ENCODE measurements at places on chromosomes 11 and 22.

- no peak for DNase-seq
Measured at GRCh38 chr11:46160100-46160499, 38.8 kb upstream of the PHF21A start.

GRCh38 chr11:123407130-123407995, 22.7 kb upstream of the GRAMD1B start:
- DNase-seq = peak; percentile 70

- DNase-seq = no peak
Measured at GRCh38 chr11:133163463-133164419, 368.6 kb downstream of the OPCML start.

DNA sequence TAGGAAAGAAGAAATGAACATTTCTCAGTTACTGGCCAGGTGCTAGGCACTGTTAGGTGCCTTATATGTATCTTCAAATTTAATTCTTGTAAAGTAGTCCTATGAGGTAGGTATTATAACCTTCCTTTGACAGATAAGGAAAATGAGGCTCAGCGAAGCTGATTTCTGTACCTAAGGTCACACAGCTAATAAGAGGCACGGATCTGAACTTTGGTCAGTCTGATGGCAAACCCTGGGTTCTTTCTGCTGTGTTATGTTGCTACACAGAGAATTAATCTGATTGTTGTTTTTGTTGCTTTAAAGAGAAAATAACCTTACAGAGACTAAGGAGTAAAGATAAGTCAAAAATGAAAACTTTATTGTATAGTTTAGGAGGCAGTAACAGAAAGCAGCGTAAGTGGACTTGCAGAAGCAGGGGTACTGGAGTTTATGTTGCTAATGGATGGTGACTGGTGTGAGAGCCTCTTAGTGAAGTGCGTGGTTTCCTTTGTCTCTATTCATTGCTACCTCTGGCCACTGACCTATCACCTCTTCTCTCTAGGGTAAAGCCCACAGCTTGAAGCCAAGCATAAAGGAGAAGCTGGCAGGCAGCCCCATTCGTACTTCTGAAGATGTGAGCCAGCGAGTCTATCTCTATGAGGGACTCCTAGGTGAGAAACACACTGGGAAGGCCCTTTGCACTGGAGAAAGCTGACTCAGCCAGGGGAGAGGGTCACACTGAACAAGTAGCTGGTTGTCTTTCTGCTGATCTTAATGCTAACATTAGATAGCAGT, 38.3 kb downstream of the MADD start:
- no peak for DNase-seq

DNA sequence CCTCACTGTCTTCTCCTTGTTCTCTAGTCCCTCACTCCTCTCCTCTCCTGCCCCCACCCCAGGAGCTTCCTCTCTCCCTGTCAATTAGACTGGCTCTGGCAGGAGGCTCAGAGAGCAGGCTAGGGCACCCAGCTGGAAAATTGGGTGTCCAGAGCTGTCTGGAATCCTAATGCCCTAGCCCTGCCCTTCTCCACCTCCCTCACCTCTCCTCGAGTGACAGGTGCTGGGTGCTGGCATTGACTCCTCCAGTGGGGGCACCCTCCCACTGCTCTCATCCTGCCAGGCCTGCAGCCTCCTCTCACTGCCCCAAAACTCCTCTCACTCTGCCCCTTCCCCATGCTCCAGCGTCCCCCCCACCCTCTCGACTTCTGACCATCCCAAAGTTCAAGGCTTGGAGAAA, 68.9 kb downstream of the CYTH4 start:
- DNase-seq = no peak

DNA sequence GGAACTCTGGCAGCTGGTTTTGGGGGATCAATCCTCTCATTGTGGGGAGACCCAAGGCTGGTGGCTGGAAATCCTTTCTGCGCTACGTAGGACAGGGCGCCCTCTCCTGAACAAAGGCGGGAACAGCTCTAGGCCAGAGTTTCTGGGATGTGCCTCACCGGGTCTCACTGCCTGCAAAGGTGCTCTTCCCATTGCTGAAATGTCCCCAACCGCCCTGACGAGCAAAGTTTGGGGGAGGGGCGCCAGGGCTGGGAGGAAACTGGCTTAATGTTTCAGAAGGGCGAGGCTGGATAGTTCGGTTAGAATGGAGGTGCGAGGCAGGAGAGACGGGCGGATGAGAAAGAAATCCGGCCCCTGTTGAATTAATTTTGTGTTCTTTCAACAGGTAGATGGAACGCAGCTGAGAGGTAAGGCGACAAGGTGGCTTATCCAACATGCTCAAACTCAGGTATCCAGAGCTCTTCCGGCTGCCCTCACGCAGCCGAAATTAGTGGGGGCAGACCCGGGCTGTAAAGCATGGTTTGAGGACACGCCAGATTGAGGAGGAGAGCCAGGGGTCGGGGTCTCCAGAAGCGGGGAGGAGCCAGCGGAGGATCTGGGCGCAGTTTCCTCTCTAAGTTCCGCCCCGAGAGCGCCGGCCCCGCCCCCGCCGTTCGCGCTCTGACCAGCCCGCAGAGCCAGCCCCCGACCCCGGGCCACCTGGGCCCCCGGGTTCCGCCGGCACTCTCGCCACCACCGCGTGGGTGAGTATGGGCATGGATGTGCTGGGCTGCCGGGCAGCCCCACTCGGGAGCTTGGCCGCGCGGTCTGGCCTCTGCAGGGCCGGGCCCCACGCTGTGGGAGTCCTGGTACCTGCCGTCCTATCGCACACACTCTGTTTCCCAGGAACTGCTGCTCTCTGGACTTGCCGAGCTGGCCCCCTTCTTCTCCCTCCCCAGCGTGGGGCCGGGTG, at the start of gene PGAP2:
Gene PGAP2, plus strand, starts transcription at position 652 of the 952 bp plus-strand sequence. CDS start 2,700 bp downstream, outside the sequence.
- DNase-seq = peak; percentile 68

- DNase-seq = peak; percentile 84
Measured at GRCh38 chr11:118572061-118572980, at the start of gene ARCN1. Gene ARCN1, plus strand, starts transcription at chr11:118572409. Its CDS starts 139 bp downstream, at chr11:118572548.

DNA sequence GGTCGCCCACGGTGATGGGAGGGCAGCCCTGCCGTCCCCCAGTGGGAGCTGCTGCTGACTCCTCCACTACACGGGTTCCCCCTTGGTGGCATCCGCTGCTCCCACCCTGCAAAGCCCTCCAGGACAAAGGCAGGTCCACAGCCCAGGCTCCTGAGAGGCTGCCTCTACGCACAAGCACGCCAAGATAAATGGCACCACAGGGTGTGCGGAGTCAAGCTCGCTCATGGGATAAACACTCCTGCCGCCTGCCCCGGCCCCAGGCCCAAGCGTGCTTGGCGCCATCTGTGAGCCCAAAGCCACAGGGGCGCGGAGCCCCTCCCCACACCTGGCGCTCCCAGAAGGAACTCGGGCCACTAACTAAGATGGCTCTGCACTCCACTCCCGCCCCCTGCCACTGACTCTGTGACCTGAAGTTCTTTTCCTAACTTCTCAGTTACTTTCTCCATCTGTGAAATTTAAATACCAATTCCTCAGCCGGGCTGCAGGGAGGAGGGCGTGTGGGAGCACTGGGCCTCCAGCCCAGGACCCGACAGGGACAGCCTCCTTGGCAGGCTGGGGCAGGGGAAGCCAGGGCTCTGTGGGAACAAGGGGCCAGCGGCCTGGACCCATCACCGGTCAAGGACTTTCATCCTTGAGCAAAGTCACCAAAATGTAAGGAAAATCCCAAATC, 14.9 kb downstream of the EHD1 start:
- no peak for DNase-seq

DNA sequence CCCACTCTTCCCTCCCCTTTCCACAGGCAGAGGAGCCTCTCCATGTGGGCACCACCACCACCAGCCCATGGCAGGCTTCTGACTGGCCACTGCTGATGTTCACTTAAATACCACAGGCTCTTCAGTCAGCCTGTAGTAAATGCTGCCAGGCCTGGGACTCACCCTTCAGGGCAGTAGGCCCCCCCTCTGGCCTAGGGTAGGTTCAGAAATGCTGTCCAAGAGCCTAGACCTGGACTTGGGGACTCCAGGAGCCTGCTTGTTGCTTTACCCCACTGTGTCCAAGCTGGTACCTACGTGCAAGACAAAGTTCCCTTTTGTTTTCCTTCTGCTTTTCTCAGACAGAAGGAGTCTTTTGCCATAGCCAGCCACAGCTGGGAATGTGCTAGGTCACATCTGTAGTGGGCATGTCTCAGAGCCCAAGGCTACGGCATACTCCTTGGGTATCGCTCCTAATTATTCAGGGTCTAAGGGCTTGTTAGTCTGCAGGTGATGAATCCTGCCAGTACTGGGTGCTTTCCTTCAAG, 38.6 kb downstream of the TMEM135 start:
- DNase-seq = no peak

GRCh38 chr11:119085437-119085847, 761 bp downstream of the HMBS start:
- DNase-seq = peak; percentile 56

DNA sequence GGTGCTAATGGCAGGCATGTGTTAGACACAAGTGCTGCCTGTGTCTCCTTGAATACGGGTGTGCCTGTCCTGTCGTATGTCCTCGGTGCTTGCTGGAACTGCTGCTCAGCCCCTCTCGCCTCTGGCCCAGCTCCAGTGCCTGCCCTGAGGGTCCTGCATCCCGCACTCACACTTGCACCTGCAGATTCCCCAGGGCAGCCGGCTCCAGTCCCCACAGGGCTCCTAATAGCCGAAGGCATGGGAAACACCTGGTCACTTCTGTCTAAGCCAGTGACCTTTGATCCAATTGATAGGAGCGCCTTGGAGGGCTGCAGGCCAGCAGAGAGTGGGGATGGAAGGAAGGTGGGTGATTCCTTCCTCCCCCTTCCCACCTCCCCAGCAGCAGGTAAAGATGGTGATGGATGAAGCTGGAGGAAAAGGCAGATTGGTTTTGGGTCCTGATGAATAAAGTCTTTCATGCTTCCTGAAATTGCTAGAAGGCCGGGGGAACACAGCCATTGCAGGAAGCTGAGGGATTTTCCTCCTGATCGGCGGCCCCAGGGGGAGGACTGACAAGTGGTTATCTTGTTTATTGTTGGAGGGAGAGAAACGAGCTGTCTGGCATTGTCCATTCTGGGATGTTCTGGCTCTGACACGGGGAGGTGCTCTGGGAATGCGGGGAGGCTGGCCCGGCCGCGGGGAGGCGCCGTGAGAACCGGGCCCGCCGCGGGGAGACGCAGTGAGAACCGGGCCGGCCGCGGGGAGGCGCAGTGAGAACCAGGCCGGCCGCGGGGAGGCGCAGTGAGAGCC, 110.9 kb upstream of the B3GAT1 start:
- no peak for DNase-seq

GRCh38 chr11:127620671-127621070, 620.1 kb upstream of the KIRREL3 start:
- no peak for DNase-seq

GRCh38 chr11:82747471-82747870, 13.8 kb upstream of the FAM181B start:
- no peak for DNase-seq

- DNase-seq = no peak
Measured at GRCh38 chr11:66327171-66328030, 8.8 kb downstream of the RIN1 start.

DNA sequence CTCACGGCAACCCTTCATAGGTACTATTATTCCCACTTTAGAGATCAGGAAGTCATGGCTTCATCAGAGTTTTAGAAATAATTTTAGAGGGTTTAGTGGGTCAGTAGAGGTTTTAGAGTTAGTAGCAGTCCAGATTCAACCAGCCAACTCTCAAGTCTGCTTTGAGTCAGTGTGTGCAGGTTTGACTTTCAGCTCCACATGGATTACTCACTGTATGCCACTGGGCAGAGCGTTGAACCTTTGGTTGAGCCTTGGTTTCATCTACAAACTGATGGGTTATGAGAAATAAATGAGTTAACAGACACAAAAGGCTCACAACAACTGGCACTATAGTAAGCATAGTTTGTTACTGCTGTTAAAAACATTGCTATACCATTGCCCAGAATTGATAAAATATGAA, 19.0 kb upstream of the TP53AIP1 start:
- DNase-seq = no peak

DNA sequence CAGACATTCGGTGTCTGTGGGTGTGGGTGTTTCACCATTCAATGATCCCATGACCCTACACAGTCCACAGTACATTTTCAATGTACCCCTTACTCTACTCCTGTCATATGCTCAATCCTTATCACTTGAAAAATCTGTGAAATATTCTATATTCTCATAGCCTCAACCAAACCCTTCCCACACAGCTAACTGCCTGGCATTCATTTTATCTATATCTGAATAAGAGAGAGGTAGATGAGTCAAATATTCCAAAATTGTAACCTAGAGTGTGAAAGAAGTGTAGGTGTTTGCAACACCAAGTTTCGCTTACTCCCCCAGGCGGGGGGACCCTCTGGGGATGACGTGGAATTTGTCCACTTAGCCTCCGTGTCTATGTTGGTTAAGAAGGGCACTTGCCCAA, 354.8 kb downstream of the ETS1 start:
- peak; percentile 81 for DNase-seq

- DNase-seq = no peak
Measured at GRCh38 chr11:99351624-99352023, 330.9 kb downstream of the CNTN5 start.

GRCh38 chr22:24164940-24165339, 16.3 kb upstream of the SUSD2 start:
- DNase-seq = no peak

GRCh38 chr11:101428918-101429317, 154.9 kb downstream of the TRPC6 start:
- no peak for DNase-seq

DNA sequence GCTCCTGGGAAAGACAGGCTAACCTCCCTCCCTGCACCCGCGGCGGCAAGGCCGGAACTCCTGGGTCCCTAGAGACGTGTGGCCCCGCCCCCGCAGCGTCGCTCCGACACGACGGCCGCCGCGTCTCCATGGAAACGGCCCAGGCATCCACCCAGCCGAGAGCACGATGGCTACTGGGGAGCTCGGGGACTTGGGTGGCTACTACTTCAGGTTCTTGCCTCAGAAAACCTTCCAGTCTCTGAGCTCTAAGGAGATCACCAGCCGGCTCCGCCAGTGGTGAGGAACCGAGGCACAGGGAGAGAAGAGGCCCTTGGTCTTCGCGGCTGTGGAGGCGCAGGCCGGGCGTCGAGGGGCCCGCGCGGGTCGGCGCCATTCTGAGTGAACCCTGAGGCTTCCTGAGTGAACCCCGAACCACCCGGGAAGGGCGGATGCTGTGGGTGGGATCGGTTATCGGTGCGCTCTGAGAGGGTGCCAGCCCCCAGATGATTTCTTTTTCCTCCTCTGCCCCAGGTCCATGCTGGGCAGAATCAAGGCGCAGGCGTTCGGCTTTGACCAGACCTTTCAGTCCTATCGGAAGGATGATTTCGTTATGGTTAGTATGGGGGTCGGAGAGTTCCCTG, at the start of gene CFAP300:
Gene CFAP300, plus strand, starts transcription at position 133 of the 620 bp plus-strand sequence. Its CDS starts 34 bp downstream, at position 167.
- DNase-seq = peak; percentile 74

GRCh38 chr22:45877651-45878050, 99.3 kb downstream of the WNT7B start:
- DNase-seq = no peak

- no peak for DNase-seq
Measured at GRCh38 chr11:27205779-27206570, 157.0 kb downstream of the CCDC34 start.

- DNase-seq = no peak
Measured at GRCh38 chr11:67496113-67496512, 9.1 kb downstream of the PITPNM1 start.

Measured in activated CD4-positive, alpha-beta T cell treated with anti-CD3 and anti-CD28 coated beads for 48 hours (primary cell).